ENCODE measurements at places on chromosomes 2 and 18. TPM values are rescaled to one million over a fixed set of nuclear protein-coding genes. Genes with fewer than 3 reads are reported as not detected.

Gene NCK2
- 86.1 TPM for total RNA-seq

Gene FOXI3
- 0.47 TPM for total RNA-seq

Gene GCG
- total RNA-seq = not detected

Gene IL1R1
- total RNA-seq = 0.78 TPM

Gene CASP8
- 2.2 TPM for total RNA-seq

Gene CRYBA2
- not detected for total RNA-seq

Gene NCKAP5
- 14.0 TPM for total RNA-seq

Gene SCN7A
- 1.6 TPM for total RNA-seq

Gene BMP10
- not detected for total RNA-seq

Gene TP53I3
- total RNA-seq = 11.9 TPM

Gene AQP12A
- not detected for total RNA-seq

Gene TMEM200C
- total RNA-seq = 16.4 TPM

Gene MROH2A
- not detected for total RNA-seq

Gene MSTN
- 0.94 TPM for total RNA-seq

Gene CRYGC
- not detected for total RNA-seq

Gene MDH1B
- total RNA-seq = 2.5 TPM

Gene PLEK
- total RNA-seq = 3.0 TPM
